ENCODE measurements at places on chromosomes 2 and 18.

DNA sequence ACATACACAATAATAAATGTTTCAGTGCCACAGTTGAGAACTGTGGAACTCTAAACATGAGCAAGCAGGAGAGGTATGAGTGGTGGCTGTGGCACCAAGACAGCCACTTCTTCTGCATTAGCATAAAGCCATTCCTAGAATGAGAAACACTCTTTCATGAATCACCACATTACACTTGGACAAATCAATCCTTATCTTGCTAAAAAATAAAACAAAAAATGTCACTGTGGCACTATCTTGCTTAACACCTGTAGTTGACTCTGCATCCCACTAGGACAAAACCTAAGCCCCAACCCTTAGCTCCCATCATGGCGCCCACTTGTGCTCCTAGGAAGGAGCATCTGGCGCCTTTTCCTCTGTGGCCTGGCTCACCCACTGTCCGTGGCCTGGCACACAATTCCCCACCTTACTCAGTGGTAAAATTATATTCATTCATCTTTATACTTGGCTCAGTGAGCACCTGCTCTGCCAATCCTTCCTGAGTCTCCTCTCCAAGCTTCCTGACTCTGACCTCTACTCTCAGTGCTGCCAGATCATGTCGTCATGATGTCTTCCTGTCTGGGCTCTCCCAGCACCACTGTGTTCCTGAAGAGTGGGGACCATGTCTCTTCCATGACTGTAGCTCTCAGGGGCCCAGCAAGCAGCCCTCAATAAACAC is 272.9 kb downstream of the LNPK start:
- no peak for DNase-seq

- no peak for DNase-seq
Observed at GRCh38 chr2:19614066-19614465, 255.6 kb upstream of the OSR1 start.

GRCh38 chr2:67015681-67016080 is 381.5 kb upstream of the ETAA1 start:
- no peak for DNase-seq

DNA sequence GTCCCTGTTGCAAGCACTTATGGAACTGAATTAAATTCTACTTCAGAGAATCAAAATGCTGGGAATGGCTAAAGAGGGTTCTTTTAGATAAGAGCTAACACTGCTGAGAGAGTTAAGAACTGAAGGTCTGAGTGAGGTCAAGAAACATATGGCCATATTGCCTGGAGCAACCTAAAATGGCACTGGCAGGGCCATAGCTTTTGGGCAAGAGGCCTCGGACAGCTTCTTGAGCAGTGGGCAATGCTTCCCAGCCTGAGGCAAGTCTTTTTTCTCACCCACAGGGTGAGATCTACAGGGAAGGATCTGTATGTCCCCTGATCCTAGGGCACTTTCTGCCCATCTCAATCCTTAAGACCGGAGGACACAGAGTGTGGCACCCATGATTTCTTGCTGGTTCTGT is 244.6 kb upstream of the NT5C1B start:
- no peak for DNase-seq

- DNase-seq = no peak
Observed at GRCh38 chr2:109242210-109242653, 113.2 kb downstream of the SH3RF3 start.

GRCh38 chr2:76391678-76392077 is 681.0 kb upstream of the GCFC2 start:
- no peak for DNase-seq

GRCh38 chr2:6398421-6398820 is 467.3 kb downstream of the CMPK2 start:
- DNase-seq = no peak

GRCh38 chr2:207256476-207257207 is 90.9 kb upstream of the KLF7 start:
- no peak for DNase-seq

- no peak for DNase-seq
Observed at GRCh38 chr18:26493021-26493420, 55.3 kb downstream of the KCTD1 start.

GRCh38 chr18:37294951-37295350 is 270.6 kb downstream of the CELF4 start:
- no peak for DNase-seq

DNA sequence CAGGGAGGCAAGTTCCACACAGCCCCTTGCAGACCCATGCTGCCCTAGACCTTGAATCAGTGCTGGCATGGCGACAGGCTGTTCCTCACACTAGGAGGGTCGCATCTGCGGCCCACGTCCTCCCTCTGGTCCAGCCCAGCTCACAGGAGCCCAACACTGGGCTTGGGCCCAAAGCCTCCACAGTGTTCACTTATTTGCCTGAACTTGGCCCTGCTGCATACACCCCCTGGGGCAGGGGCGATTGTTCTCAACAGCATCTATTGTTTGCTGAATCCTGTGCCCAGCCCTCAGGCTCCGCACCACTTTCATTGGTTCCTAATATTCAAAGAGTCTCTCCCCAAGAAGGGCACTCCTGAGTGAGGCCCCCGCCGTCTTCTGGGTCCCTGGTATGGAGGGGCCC is 90.7 kb downstream of the ZBTB7C start:
- no peak for DNase-seq

DNA sequence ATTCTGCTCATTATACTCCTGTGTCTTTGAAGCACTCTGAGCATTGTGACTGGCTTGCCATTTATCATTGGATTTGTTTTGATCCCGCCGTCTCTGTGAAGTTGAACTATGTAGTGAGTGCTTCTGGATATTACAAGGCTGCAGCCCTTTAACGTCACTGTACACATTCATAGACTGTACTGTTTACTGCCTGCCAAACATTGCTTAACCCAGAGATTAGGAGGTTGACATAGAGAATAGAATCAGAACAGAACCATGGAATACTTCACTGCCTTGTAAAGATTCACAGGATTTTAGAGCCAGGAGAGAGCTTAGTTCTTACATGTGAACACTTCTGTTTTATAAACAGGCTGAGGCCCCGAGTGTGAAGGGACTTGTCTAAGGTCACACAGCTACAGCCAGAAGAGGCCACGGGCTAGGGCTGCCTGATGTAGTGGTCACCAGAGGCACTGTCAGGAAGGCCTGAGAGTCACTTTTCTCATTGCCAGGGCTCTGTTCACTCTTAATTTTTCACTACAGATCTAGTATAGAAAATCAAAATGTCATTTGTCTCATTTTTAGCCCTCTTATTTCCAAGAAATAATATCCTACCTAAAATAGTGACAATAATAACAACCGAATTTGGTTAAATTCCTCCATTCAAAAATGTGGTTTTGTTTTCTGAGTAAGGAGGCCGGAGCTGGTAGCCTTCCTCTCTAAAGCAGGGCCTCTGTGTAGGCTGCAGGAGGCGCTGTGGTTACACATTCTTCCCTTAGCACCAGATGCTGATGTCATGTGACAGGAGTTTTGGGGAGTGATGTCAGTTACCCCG is 87.9 kb downstream of the UGGT1 start:
- DNase-seq = peak; percentile 16

DNA sequence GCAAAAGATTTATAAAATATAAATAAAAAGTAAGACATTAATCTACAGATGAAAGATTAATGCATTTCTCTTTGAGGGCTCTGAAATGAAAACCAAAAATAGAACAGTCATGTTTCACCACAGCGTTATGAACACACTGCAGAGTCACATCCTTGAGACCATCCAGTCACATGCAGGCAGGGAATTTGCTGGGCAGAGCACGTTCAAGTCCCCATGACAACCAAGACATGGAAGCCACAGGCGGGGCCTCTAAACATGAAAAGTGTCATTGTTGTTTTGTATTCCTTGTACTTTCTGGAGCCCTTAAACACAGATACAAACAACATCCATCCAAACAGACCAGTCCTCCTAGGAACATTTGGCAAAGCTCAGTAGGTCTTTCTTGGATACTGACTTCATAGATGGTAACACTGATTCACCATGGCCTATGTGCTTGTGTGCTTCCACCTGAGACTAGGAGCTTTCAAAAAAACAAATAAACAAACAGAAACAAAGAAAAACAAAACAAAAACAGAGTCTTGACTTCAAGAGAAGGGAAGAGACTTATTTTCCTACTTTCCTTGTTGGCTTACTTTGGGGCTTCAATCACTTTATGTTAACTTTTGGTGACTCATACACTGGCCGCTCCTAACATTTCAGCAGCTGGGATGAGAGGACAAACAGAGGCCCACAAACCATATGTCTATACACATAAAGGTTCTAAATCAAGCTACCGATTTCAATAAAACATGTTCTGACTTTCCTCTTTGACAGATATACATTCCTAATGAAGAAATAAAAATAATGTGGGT is 99.5 kb upstream of the CCDC85A start:
- DNase-seq = no peak

DNA sequence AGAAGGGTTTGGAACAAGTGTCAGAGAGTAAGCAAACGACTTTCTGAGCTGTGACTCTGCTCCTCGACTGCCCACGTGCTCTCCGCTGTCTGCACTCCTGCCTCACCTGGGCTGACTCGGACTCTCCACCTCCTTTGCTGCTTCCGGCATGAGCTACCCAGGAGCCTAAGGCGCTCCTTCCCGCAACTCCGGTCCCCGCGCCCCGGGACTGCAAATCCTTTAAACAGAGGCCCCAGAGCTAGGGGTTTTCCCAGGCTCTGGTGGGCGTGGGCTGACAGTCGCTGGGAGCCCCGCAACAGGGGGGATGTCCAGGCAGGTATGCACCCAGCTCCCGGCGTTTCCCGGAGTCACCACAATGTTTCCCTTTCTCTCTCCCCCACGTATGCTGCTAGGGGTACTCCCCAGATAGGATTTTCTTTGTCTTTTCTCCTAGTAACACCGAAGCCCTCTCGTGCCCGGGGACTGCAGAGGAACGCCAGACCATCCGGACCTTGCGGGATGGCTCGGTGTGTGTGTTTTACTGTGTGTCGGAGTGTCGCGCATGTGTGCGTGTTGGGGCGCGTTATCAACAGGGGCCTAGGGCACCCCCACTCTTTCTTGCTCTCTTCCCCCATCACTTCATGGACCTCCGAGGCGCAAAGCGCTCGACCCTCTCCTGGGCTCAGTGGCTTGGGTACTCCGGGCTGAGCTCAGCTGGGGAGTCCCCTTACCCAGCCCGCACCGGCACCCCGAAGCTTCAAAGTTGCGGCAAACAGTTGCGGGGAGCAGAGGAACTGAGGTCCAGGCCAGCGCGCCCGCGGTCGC is 691 bp upstream of the THSD7B start:
- no peak for DNase-seq

DNA sequence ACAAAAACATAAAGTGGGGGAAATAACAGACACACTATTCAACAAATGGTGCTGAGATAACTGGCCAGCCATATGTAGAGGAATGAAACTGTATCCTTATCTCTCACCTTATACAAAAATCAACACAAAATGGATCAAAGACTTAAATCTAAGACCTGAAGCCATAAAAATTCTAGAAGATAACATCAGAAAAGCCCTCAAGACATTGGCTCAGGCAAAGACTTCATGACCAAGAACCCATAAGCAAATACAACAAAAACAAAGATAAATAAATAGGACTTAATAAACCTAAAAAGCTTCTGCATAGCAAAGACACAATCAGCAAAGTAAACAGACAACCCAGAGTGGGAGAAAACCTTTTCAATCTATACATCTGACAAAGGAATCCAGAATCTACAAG is 278.9 kb downstream of the PIK3C3 start:
- DNase-seq = no peak

DNA sequence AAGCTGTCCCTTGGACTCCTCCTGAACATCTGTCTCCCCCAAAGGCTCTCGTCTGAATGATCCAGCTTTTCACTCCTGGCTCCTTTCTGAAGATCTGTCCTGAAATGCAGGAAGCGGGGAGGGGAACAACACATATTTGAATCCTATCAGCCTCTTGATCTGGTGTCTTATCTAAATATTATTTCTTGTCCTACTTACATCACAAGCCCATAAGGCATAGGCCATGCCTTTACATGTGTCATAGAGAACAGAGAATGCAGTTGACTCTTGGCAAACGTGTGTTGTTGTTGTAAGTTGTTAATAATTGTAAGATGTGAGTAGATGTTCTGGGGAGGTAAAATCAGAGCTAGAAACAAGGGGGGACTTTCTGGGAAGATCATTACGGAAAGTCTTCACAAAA is 57.4 kb downstream of the GATA6 start:
- DNase-seq = no peak

DNA sequence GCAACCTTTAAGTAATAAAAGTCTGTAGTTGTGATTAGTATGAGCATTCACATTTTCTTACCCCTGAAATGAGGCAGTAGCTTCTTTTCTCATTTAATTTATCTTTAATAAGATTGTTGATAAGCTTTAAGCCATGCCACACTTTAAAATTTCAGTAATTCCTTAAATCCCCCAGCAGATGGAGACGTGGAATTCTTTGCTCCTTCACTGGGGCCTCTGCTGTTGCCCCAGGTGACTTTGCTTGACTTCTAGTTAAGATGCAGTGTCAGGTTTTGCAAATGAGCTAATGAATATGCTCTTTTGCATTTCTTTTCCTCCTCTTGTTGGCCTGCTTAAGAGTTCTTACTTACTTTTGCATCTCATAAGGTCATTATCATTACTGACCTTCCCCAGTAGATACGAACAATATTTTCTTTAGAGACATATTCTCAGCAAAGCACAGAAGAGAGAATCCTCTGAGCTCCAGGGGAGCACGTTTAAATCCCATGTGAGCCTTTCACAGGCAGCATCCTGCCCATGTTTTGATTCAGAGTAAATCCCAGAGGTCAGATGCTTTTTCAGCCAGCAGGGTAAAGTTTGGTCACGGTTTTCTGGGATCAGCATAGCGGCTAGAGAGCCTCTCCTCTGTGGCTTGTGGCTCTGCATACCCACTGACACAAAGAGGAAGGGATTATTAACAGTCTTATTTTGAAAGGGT is 222.9 kb downstream of the PTPRM start:
- DNase-seq = no peak

Measured in central memory CD8-positive, alpha-beta T cell (primary cell).